ENCODE measurements at places on chromosomes 3 and 15.

DNA sequence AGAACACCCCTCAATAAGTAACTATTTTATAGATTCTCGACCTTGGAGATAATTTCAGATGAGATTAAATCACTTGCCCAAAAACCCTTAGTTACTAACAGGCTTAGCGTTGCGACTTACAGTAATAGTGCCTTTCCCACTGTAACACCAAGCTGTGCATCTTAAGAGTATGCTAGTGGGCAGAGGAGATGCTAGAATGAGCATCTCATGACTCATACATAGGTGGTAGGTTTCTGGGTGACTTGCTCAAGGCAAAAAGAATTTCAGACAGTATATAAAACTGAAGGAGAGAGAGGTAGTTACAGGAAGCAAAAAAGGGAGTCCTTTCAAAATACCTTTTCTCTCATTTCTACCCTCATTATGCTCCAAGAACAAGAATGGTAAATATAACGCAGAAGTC is 3.9 kb downstream of the KATNBL1 start:
- DNase-seq: peak; percentile 25

- peak; percentile 28 for DNase-seq
Measured at GRCh38 chr15:36527235-36528162, 51.9 kb upstream of the CDIN1 start.

DNA sequence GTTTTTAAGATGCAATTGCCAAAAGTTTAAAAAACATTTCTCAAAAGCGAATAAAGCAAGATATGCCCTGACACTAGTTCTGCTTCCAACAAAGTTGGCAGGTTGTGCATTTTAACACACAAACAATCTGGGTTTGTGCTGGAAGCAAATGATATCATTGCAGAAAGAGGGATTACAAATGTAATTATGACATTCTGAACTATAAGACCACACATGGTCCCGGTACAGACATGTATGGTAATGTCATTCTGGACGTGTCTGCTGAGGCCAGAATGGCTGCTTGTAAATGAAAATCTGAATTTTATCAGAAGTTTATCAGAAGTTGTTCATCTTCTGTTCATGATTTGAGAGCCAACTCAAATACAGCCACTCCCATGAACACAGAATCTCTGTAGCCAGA is 10.7 kb downstream of the TMC3 start:
- DNase-seq: no peak

DNA sequence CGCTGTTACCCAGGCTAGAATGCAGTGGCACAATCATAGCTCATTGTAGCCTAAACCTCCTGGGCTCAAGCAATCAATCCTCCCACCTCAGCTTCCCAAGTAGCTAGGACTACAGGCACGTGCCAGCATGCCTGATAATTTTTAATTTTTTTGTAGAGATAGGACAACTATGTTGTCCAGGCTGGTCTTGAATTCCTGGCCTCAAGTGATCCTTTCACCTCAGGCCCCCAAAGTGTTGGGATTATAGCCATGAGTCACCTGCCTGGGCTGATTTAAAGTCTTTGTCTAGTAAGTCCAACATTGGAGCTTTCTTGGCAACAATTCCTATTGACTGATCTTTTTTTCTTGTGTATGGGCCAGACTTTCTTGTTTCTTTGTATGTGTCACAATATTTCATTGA is 28.1 kb downstream of the SPINK8 start:
- no peak for DNase-seq

GRCh38 chr3:129121016-129121791 is 400 bp downstream of the RAB43 start:
- no peak for DNase-seq

DNA sequence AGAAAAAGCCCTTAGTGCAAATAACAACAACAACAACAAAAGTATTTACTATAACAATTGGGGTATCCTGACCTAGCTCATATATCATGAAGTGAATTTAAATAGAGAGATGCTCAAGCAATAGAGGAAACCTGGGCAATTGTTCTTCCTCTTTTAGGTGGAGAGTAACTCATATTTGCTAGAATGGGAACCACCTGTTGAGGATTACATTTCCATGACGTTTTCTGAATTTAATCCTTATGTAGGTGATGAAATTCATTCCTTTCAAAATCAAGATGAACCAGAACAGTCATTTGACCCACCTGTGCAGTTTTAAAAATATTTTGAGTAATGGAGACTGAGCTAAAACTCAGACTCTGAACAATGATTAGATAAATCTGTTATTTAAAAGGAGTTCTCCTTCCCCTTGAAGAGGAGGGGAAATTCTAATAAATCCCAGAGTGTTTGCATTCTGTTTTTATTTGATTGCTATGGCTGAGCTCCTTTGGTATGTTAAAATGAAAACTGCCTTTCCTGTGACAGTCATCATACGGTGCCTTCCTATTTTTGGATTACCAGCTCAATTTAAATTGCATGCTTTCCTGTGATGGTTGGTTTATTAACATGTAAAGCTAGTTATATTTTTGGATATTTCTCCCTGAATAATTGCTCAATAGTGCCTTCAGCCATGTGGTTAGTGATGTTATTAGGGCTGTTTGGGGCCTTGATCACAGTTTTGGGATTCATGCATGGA is 24.3 kb downstream of the VPS8 start:
- no peak for DNase-seq

DNA sequence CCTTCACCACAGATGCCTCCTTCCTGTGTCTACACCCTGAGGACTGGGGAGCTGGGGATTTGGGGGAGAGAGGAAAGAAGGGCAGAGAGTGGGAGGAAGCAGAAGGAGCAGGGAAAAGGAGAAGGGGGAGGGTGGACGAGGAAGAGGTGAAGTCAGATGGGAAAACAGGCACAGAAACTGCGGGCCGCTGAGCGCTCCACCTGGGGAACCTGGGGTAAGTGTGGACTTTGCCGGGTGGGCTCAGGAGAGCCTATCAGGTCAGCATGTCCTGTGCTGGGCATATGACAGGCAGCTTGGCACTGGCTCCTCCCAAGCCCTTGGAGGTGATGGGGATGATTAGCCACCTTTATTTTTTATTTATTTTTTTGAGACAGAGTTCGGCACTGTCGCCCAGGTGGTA is 62.6 kb downstream of the CORO2B start:
- DNase-seq: no peak

DNA sequence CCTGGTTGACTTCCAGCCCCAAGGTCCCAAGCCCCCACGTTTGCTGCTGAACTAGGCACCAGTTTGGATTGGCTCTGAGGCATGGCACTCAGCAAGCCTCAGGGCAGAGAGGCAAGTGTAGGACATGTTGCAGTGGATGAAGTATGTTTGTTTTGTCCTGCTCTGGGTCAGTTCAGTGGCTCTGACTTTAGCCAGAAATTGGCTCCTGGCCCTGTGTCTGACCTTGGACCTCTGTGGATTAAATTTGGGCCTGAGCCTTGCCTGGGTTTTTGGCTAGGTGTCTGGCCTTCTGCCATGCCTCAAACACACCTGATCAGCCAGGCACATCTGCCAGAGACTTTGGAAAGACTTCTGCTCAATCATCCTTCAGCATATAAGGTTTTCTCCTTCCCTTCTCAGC is 3.6 kb upstream of the MRAS start:
- no peak for DNase-seq

DNA sequence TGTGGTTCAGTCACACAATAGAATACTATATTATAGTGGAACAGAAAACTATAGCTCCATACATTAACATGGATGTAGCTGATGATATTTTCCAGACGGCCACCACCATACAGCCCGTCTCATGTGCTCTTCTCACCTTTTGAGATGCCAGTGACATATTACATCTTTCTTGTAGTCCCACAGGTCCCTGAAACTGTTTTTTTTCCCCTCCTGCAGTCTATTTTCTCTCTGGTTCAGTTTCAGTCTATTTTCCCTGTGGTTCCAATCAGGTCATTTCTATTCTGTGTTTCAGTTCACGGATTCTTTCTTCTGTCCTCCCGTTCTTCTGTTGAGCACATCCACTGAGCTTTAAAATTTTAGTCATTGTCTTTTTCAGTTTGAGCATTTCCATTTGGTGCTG is 72.2 kb downstream of the PPCDC start:
- no peak for DNase-seq

DNA sequence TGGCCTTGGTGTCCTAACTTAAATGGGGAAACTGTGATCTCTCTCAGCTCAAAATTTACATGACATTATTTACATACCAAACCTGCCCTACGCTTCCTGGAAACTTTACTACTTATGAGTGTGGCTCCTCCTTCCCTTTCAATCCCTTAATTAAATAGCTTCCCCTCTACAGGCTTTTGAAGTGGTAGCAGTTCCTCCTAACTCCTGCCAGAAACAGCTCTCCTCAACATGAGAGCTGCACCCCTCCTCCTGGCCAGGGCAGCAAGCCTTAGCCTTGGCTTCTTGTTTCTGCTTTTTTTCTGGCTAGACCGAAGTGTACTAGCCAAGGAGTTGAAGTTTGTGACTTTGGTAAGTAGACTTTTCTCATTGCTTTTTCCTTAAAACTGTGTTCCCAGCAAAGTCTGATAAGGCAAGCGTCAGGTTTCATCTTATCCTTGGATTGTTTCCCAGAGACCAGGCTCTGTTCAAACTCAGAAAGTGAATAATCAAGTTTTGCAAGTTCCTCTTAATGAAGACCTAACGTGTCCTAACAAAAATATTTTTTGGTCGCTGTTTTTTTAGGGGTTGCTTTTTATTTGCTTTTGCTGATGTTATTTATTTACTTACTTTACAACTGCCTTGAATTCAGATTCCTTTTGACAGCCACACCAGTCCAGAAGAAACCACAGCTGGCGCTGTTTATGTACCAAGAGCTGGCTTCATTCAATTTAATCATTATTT is at the start of gene ACP3:
Gene ACP3 (plus strand): TSS at position 179 of the 720 bp plus-strand sequence. CDS start 50 bp downstream, at position 229.
- DNase-seq: peak; percentile 68

DNA sequence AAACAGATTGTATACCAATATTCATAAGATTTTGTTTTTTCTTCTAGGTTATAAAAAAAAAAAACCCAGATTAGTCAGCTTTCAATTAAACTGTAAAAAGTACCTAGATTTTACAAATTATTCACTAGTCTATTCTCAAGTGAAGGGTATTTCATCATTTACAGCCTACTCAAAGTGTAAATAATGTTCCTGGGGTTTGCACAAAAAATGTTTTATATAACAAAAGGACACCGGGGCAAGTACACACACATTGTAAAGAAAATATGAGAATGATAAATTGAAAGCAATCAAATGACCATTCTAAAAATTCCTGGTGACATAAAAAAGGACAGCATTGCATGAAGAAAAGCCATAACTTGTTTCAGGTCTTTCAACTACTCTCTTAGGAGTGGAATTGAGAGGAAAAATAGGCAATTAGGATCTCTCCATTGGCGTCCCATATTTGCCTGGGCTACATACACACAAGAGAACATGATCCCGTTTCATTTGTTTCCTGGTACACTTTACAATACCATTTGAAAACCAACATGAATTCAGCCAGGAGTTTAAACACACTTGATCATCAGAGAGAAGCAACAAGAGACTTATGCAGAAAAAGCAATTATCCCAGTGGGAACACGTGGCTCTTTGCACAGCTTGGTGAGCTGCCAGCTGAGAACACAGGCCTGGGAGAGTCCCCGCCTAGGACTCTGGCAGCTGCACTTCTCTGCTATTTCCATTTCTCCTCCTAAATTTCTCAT is 1039.2 kb downstream of the ROBO1 start:
- DNase-seq: peak; percentile 65

DNA sequence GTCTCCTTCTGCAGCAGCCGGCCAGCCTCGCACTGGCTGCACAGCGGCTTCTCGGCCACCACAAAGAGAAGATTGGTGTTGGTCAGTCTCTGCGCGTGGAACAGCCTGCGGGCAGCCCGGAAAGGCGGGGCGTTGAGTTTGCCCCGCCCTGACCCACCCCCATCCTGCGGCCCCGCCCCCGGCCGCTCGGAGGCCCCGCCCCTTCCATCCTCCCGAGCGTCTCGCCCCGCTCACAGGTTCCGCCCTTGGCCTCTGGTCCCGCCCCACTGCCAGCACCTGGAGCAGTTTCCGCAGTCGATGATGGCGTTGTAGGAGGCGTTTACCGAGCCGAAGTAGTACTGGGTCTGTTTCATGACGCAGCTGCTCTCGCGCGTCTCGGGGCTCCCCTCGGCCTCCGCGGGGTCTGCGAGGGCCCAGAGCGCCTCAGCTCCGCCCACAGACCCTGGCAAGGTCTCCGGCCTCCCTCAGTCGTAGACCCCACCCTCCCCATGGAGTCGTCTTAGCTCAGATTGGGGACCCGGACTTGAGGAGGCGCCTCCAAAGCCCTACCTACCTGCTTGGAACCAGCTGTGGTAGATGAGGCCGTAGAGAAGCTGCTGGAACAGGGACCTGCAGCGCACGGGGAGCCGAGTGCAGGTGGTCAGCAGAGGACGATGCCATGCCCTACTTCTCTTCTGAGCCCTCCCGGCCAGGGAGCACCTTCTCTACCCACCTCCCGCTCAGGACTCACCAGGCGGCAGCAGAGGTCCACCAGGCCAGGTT is 5.9 kb upstream of the TMEM115 start:
- peak; percentile 56 for DNase-seq

DNA sequence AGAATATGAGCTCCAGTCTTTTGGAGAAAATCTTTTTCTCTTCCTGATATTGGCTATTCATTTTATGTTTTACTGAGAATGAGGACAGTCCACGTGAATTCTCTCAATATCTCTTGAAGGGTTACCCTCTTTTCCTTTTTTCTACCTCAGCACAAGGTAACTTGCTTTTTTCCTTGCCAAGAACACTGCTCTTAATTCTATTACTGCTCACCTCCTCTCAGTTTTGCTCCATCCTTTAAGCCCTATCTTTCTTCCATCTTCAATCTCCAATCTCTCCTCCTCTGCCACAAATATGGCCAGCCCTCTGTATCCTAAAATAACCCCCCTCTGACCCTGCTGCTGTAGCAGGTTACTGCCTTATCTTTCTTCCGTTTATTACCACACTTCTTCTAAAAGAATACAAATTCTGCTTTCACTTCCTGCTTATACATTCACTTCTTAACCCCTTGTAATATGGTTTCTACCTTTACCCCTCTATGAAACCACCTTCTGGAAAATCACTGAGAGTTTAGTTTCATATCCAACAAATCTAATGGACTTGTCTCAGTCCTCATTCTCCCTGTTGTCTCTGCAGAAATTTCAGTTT is 89.0 kb downstream of the NFKBIZ start:
- no peak for DNase-seq

- DNase-seq: no peak
Measured at GRCh38 chr15:67072958-67073357, 7.6 kb downstream of the SMAD3 start.

GRCh38 chr3:76383781-76384180 is 598.4 kb upstream of the ZNF717 start:
- DNase-seq: no peak

- DNase-seq: no peak
Measured at GRCh38 chr3:78827618-78828017, 940.2 kb downstream of the ROBO1 start.

GRCh38 chr15:83144771-83145170 is 37.3 kb downstream of the TM6SF1 start:
- DNase-seq: no peak

GRCh38 chr15:49843725-49844124 is 222.9 kb downstream of the DTWD1 start:
- no peak for DNase-seq

GRCh38 chr15:64747578-64747977 is 27.8 kb downstream of the RBPMS2 start:
- DNase-seq: no peak

Measured in fibroblast of skin of abdomen (primary cell).